Stimulated activated CD8-positive, alpha-beta memory T cell treated with anti-CD3 and anti-CD28 coated beads, Interleukin-15, amount 100 ng/mL, for 48 hours (primary cell): ENCODE measurements at places on chromosomes 3 and 15.
A peak's percentile ranks its signal among the peaks of the same experiment; 100 is the strongest.

- no peak for DNase-seq
These were observed 429.0 kb upstream of the ATP11B start for GRCh38 chr3:182364323-182364722.

DNA sequence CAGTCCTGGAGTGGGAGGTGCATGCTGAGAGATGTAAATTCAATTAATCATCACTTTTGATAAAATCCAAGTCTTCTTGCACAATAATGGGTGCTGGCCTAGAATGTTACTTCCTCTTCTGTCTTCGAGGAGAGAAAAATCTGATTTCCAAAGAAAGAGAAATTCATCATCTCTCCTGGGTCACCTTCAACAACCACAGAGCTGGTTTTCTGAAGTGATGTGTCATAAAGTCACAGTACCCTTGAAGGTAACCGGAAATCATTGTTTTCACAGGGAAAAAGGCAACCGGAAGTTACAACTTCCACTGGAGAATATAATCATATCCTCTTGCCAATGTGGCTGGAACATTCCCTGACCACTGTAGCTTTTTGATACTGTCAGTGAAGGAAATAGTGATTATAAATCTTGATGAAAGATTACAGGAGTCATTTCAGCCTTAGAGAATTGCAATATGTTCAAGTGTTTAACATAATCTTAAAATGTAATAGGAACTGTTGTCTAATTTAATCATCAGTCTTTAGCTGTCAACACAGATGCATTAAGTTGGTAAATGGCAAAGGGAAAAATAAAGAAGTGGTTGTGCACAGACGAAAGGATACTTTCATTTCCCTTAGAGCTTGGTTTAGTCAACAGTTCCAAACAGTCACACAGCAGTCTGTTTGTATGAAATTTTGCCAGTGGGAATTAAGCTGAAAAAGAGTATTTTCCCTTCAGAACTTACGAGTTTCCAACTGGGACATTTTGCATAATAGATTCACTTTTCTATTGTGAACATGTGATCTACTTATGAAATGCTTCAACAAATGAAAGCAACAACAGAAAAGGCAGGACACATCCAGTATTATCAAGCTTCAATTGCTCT, 106.5 kb upstream of the SLC4A7 start:
- no peak for DNase-seq

DNA sequence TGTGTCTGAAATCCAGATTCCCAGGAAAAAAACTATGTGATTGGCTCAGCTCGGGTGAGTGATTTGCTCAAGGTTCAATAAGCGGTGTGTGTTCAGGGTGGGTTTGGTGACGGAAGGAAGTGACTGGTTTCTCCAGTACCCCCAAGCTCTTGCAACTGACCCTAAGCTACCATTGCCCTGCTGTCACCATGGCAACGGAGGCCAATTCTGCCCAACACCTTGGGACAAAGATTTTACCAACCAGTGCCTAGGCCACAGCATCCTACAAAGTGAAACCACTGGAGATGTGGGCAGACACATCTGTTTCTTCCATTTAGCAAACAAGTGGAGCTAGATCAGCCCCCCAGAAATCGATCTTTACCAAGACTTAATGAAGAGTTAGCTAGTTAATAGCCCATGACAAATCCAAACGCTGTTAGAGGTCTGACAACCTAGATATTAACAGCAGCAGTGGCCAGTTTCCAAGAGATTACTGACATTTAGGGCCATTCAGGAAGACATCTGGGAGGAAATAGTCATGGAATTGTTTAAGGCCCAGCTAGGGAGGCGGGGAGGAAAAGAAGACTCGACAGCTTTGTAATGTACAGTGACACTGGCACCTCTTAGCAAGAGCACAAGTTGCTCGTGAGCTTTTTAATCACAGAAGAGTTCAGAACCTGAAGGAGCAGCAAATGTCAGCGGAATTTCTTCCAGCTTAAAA, 195.9 kb downstream of the SLCO3A1 start:
- DNase-seq, result no peak

DNA sequence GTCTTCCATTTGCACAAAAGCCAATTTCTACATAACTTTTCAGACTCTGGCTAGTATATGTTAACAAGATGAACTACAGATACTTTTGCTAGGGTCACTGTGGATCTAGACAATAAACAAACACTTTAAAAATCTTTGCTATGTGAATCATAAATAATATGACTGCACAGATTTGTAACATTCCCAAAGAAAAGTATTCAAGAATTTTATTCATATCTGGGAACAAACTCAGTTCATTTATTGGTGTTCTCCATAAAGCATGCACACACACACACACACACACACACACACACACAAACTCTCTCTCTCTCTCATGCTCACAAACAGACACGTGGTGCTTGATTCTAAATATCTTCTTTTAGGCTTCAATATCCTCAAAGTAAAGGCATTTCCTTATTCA, 18.8 kb upstream of the THRB start:
- DNase-seq, result no peak

DNA sequence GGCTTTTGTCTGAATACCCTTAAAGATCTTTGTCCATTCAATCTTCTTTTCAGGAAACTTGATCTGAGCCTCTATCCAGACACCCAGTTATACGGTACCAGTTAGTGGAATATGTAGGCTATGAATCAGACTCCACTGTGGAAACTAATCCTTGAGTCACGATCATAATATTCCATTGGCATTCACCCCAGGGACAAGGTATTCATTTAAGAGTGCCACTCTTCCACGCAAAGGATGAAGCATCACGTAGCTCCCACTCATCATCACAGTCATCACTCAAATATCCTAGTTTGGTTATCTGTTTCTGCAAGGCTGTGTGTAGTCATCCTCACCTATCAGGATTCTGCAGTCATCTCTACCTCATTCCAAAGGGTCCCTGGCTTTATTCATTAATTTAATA, 85.6 kb downstream of the NEDD4 start:
- DNase-seq, result no peak

GRCh38 chr3:188664795-188665194, 507.0 kb upstream of the TPRG1 start:
- no peak for DNase-seq

DNA sequence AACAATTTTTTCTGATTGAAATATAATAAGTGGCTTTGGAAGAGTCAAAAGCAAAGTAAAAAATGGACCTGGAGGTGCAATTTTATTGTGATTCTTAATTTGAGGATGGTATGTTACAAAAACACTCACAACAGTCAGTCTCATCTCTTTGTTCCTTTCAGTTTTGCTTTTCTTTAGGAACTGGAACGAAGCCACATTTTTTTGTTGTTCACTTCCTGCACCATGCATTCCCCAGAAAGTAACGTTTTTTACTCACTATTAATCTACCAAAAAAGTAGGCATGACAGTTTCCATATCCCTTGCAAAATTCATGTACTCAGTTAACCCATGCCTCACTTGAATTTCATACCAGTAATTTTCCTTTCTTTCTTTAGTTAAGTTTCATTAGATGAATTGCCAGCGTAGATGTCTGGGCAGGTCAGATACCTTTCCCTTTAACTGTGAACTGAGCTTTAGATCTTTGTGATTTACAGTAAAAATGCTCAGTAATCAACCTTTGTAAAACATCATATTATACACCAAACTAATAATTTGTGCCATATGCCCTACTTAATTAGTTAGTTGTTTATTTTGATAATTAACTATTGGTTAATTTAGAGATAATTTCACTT, 384.3 kb downstream of the ROBO1 start:
- no peak for DNase-seq

- DNase-seq, result peak; percentile 19
These were observed 17.8 kb upstream of the IQCF6 start for GRCh38 chr3:51796854-51797253.

DNA sequence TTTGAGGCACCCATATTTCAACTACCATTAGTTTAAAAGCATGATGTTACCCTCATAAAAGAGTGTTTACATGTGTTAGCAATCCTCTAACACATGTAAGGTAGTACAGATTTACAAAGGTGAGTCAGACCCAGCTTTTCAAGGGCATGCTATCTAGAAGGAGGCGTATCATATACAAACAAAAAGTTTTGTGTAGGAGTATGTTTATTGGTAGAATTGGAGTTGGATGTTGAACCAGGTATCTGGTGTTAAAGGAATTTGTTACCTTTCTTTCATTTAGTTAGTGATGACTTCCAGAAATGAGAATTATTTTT, 2.4 kb downstream of the HACD3 start:
- no peak for DNase-seq
